ENCODE measurements at places on chromosomes 1 and 21.

DNA sequence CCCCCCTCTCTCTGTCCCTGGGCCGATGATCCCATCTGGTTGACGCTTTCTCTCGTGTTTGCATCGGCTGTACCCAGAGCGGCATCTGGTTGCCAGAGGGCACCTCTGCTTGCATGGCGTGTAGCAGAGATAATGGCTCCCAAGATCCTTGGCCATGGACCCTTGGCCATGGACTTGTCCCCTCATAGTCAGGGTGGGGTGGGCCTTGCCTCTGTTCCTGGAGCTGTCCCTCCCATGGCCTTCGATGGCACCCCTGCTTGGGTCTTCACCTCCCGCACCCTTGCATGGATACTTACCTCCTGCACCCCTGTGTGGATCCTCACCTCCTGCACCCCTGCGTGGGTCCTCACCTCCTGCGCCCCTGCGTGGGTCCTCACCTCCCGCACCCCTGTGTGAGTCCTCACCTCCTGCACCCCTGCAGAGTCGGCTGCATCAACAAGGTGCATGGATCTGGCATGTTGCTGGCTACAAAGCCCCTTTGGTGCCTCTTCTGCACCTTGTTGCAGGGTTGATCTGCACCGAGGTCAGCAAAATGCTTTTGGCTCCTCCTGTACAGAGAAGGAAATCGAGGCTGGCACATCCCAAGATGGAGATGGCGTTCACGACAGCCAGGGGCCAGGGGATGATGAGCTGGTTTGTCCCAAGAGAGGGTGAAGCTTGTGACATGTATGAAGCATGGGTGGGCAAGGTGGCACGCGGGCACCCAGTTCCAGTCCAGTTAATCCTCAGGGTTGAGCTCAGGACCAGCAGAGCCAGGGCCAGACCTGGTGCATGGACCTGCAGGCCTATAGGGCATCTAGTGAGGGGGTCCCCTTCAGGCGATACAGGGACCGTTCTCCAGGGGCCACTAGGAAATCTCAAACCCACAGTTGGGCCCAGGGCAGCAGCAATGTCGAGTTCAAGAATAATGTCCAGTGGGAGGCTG lies 46.1 kb upstream of the C1orf174 start:
- no peak for DNase-seq

DNA sequence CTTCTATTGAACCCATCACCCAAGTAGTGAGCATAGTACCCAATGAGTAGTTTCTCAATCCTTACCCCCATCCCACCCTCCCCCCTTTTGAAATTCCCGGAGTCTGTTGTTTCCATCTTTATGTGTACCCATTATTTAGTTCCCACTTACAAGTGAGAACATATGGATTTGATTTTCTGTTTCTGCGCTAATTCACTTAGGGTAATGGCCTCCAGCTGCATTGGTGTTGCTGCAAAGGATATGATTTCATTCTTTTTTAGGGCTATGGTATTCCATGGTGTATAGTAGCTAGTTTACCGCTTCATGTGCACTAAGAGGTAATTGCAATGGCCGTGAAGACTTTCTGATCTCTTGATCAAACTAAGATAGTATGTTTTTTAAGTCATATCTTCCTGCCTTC lies 107.5 kb upstream of the SERTAD4 start:
- no peak for DNase-seq

GRCh38 chr21:25952306-25952705 lies 217.5 kb downstream of the GABPA start:
- no peak for DNase-seq

GRCh38 chr1:200885623-200886402 lies 8.9 kb upstream of the INAVA start:
- no peak for DNase-seq

- DNase-seq = no peak
Observed at GRCh38 chr1:42759114-42759513, 7.7 kb downstream of the P3H1 start.

- DNase-seq = no peak
Observed at GRCh38 chr1:222096883-222097282, 355.0 kb upstream of the DUSP10 start.

GRCh38 chr1:208211921-208212843 lies 32.0 kb downstream of the PLXNA2 start:
- no peak for DNase-seq

- DNase-seq = no peak
Observed at GRCh38 chr1:41677620-41678019, 193.1 kb upstream of the EDN2 start.

- no peak for DNase-seq
Observed at GRCh38 chr1:19042675-19043578, 86.5 kb upstream of the IFFO2 start.
